ENCODE measurements at places on chromosomes 2 and 18. TPM values are rescaled to one million over a fixed set of nuclear protein-coding genes. Genes with fewer than 3 reads are reported as not detected.

- no peak overlapping the region for H3K4me3 ChIP-seq
- no peaks in the 10 kb centered on the region for H3K36me3 ChIP-seq
- no peak for DNase-seq
- no peaks in the 10 kb centered on the region for H3K4me1 ChIP-seq
Measured at GRCh38 chr2:128660836-128661235, 342.2 kb upstream of the HS6ST1 start.

GRCh38 chr2:1607236-1607920 lies 136.9 kb downstream of the PXDN start:
- no peak overlapping the region for H3K4me3 ChIP-seq
- peaks cover 20% of the 10 kb centered on the region for H3K27me3 ChIP-seq
- H3K36me3 ChIP-seq, result no peaks in the 10 kb centered on the region
- DNase-seq, result no peak
- peaks cover 26% of the 10 kb centered on the region for H3K4me1 ChIP-seq
- H3K27ac ChIP-seq, result peak overlapping the region; percentile 70

DNA sequence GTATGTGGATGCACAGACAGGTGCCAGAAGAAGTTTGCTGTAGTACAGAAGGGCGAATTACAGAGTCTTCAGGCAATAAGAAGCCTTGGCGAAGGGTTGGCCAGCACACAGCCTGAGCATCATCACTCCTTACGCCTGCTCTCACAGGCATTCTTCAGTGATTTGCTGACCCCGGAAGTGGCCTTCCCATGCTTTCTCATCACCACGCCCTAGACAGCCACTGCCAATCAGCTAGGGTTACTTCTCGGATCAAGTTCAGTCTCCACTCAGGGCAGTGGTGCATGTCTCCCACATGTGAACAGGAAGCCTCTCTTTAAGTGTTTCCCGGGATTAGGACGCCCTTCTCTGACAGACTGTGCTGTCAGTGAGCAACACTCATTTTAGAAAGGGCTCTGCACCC lies 81.8 kb downstream of the C1QL2 start:
- H3K27me3 ChIP-seq, result peaks cover 43% of the 10 kb centered on the region
- H3K4me1 ChIP-seq, result no peaks in the 10 kb centered on the region
- H3K4me3 ChIP-seq, result no peak overlapping the region
- DNase-seq, result no peak

DNA sequence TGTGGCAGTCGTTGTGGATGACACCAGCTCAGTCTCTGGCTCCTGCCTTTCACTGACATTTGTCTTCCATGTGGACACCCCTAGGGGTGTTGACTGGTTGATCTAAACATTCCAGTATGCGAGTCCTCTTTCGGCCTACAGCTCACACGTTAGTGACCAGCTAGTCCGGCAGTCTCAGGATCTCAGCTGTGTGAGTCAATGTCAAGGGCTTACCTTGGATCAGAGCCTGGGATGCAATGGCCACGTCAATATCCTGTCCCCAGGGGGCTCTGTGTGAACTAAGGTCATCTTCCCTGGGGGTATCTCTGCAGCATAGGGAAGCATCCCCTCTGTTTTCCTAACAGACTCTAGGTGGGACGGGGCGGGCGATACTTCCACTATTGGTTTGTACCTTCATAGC lies 35.1 kb upstream of the YWHAQ start:
- H3K4me3 ChIP-seq, result no peak overlapping the region
- H3K36me3 ChIP-seq, result no peaks in the 10 kb centered on the region
- H3K27me3 ChIP-seq, result no peaks in the 10 kb centered on the region
- peaks cover 17% of the 10 kb centered on the region for H3K4me1 ChIP-seq

PFN4 gene
- total RNA-seq, result 0.74 TPM

All from left ventricle myocardium inferior (tissue), 1 donor.